ENCODE measurements at places on chromosomes 13 and 19.

GRCh38 chr19:10270616-10271394 is at the start of gene ICAM1:
ICAM1 (plus strand) TSS chr19:10271120; CDS start chr19:10271160, 40 bp downstream.
- DNase-seq, result peak; percentile 83

GRCh38 chr19:49327878-49328544 is 3.0 kb upstream of the SLC6A16 start:
- DNase-seq, result no peak

GRCh38 chr13:113022391-113022744 is 53.4 kb downstream of the MCF2L start:
- no peak for DNase-seq

GRCh38 chr13:21517576-21517975 is 58.5 kb upstream of the ZDHHC20 start:
- DNase-seq, result no peak

Data from left colon (tissue), 2 donors.